ENCODE measurements at places on chromosomes 4 and X.

DNA sequence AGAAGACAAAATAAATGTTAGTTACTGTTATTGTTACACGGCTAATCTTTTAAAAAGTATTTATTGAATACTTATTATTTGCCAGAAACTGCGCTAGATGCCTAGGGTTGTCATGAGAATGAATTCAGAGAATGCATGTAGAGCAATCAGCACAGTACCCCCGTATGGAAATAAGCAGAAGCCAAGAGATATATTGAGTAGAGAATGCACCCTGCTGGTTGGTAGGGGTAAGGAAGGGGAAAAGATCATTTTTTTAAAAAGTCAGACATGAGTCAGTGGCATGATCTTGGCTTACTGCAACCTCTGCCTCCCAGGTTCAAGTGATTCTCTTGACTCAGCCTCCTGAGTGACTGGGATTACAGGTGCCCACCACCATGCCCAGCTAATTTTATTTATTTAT, 13.1 kb upstream of the DRP2 start:
- no peaks in the 10 kb centered on the region for H3K27me3 ChIP-seq
- no peak overlapping the region for H3K27ac ChIP-seq
- no peaks in the 10 kb centered on the region for H3K36me3 ChIP-seq
- H3K4me3 ChIP-seq, result no peak overlapping the region

GRCh38 chrX:135010921-135011320, 11.4 kb downstream of the RTL8B start:
- H3K4me1 ChIP-seq, result no peaks in the 10 kb centered on the region
- H3K27me3 ChIP-seq, result no peaks in the 10 kb centered on the region
- no peaks in the 10 kb centered on the region for H3K36me3 ChIP-seq
- DNase-seq, result no peak

DNA sequence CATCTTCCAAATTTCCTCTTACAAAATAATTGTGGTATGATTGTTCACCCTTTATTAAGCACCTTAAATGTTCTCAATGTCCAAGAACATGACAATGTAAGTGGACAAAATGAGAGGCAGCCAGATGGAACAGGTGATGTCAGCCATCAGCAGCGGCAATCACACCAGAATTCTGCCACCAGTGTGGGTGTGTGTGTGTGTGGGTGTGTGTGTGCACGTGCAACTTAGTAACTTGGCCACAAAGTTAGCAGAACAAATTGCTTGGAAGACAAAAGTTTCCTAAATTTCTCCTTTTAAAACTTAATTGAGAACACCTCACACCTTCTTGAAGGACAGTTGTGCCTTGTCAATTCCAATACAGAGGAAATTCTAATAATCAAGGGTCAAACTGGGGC, 18.7 kb downstream of the LNX1 start:
- no peaks in the 10 kb centered on the region for H3K36me3 ChIP-seq
- H3K27me3 ChIP-seq, result no peaks in the 10 kb centered on the region
- no peaks in the 10 kb centered on the region for H3K4me1 ChIP-seq
- DNase-seq, result no peak

DNA sequence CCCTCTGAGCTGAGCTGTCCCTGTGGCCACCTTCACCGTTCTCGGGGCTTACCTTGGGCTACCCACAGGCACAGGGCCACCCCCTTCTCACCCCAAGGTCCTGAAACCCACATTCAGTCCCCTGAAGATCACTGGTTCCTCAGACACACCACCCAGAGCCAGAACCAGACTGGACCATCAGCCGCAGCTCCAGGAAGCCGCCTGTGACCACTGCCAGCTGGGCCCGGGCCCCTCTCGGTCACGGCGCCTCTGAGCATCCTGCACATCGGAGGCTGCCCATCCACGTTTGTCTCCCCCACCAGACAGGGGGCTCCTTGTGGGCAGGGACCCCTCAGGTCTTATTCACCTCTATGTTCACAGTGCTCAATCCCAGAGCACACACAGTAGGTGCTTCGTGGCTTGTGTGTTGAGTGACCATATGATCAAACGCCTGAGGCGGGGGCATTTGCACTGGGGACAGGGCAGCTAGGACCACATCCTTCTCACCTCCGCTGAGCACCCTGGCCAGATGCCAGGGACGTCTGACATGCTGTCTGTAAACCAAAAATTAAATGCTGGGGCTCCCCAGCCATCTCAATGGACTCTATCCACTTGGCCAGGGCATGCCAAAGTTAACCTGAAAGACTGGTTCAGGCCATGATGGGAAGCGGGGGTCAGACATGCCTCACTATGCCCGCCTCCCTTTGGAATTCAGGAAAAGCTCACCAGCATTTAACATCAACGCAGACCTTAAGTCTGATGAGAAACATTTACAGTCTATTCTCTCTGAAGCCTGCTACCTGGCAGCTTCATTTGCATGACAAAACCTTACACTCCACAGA, 109.4 kb upstream of the AFAP1 start:
- H3K4me1 ChIP-seq, result no peaks in the 10 kb centered on the region
- no peak overlapping the region for H3K4me3 ChIP-seq
- no peak overlapping the region for H3K27ac ChIP-seq
- no peaks in the 10 kb centered on the region for H3K36me3 ChIP-seq
- no peaks in the 10 kb centered on the region for H3K27me3 ChIP-seq
- no peak for DNase-seq

GRCh38 chrX:113828470-113828869, 755.4 kb upstream of the HTR2C start:
- no peaks in the 10 kb centered on the region for H3K4me1 ChIP-seq
- no peaks in the 10 kb centered on the region for H3K36me3 ChIP-seq
- no peaks in the 10 kb centered on the region for H3K27me3 ChIP-seq
- no peak overlapping the region for H3K4me3 ChIP-seq

DNA sequence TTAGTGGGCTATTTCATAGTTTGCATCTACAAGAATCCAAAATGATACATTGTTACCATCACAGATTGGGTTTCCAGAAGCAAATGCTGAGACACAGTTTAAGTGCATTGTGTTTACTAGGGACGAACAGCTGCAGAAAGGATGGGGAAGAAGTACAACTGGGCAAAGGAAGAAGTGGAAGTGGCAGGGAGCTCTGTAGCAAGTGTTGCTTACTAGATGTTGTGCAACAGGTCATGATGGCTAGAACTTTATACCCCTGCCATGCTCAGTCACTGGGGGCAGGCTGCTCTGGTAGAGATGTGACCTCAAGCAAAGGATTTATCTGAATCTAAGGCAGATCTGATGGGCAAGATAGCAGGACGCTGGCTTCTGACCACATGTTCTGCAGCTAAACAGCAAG, 76.1 kb upstream of the EMCN start:
- no peaks in the 10 kb centered on the region for H3K4me1 ChIP-seq
- DNase-seq, result no peak
- H3K36me3 ChIP-seq, result no peaks in the 10 kb centered on the region
- H3K27ac ChIP-seq, result no peak overlapping the region
- no peak overlapping the region for H3K4me3 ChIP-seq

GRCh38 chr4:15883610-15884243, 54.8 kb downstream of the FGFBP1 start:
- H3K4me1 ChIP-seq, result no peaks in the 10 kb centered on the region
- DNase-seq, result no peak
- H3K4me3 ChIP-seq, result no peak overlapping the region
- H3K27me3 ChIP-seq, result no peaks in the 10 kb centered on the region
- H3K27ac ChIP-seq, result no peak overlapping the region
- H3K36me3 ChIP-seq, result no peaks in the 10 kb centered on the region

- no peak for DNase-seq
- no peak overlapping the region for H3K4me3 ChIP-seq
- no peaks in the 10 kb centered on the region for H3K4me1 ChIP-seq
- no peaks in the 10 kb centered on the region for H3K27me3 ChIP-seq
These were observed 31.1 kb upstream of the PDLIM3 start for GRCh38 chr4:185566425-185566824.

DNA sequence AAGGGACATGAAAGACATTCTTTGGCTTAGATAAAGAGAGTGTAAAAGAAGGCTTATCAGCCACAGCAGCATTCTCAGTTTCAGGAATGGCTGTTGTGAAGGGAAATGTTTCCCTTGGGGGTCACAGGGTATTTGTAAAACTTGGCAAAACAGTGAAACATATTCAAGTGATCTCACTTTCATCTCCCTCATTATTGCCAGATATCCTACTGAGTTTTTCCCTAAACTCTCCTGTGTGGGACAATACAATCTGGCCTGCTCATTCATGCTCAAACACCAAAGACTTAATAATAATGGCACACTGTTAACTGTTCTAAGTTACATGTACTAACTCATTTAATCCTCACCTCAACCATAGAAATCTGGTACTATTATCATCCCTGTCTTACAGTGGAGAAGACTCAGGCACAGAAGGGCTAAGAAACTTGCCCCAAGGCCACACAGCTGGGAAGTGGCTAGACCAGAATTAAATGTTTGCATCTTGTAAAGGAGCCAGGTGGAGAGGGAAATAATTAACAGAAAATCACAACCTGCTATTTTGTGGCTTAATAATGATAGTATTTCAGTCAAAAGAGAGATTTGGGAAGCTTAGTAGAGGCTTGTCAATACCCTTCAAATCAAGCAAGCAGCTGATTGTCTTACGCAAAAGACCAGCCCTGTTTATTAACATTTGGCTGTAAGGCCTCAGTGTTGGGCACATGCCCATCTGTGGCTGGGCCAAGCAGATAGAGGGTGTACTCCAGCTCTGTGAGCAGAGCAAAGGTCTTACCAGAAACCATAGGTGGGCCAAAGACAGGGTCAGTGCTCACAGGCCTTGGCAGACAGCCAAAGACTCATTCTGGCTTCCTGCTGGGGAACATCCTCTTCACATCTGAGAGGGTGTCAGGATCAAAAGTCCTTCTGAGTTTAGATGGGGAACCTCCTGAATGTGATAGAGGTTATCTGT, 17.3 kb downstream of the SMPX start:
- no peaks in the 10 kb centered on the region for H3K36me3 ChIP-seq
- no peak for DNase-seq
- no peak overlapping the region for H3K27ac ChIP-seq
- H3K4me3 ChIP-seq, result no peak overlapping the region

- peaks cover 12% of the 10 kb centered on the region for H3K4me1 ChIP-seq
- no peak for DNase-seq
- H3K4me3 ChIP-seq, result no peak overlapping the region
- no peaks in the 10 kb centered on the region for H3K27me3 ChIP-seq
These were observed 226.2 kb upstream of the TENM3 start for GRCh38 chr4:182017038-182017437.

GRCh38 chrX:703466-703865, 72.9 kb downstream of the SHOX start:
- DNase-seq, result no peak
- no peaks in the 10 kb centered on the region for H3K27me3 ChIP-seq
- H3K4me1 ChIP-seq, result no peaks in the 10 kb centered on the region
- H3K36me3 ChIP-seq, result no peaks in the 10 kb centered on the region
- H3K4me3 ChIP-seq, result no peak overlapping the region

- H3K4me3 ChIP-seq, result no peak overlapping the region
- no peak for DNase-seq
- H3K27ac ChIP-seq, result no peak overlapping the region
- no peaks in the 10 kb centered on the region for H3K27me3 ChIP-seq
- H3K36me3 ChIP-seq, result no peaks in the 10 kb centered on the region
These were observed 139.3 kb downstream of the CHIC2 start for GRCh38 chr4:53925050-53925605.

- no peaks in the 10 kb centered on the region for H3K36me3 ChIP-seq
- H3K4me1 ChIP-seq, result no peaks in the 10 kb centered on the region
- DNase-seq, result no peak
- no peaks in the 10 kb centered on the region for H3K27me3 ChIP-seq
- no peak overlapping the region for H3K27ac ChIP-seq
These were observed 739.4 kb upstream of the TENM3 start for GRCh38 chr4:181503687-181504390.

- no peaks in the 10 kb centered on the region for H3K36me3 ChIP-seq
- no peak overlapping the region for H3K27ac ChIP-seq
- no peaks in the 10 kb centered on the region for H3K4me1 ChIP-seq
- no peaks in the 10 kb centered on the region for H3K27me3 ChIP-seq
- no peak overlapping the region for H3K4me3 ChIP-seq
- DNase-seq, result no peak
These were observed 104.7 kb upstream of the KLHL13 start for GRCh38 chrX:118221270-118221669.

Measured in GM12878 (cell line).